H54 (cell line): ENCODE measurements at places on chromosomes 4 and X.

DNA sequence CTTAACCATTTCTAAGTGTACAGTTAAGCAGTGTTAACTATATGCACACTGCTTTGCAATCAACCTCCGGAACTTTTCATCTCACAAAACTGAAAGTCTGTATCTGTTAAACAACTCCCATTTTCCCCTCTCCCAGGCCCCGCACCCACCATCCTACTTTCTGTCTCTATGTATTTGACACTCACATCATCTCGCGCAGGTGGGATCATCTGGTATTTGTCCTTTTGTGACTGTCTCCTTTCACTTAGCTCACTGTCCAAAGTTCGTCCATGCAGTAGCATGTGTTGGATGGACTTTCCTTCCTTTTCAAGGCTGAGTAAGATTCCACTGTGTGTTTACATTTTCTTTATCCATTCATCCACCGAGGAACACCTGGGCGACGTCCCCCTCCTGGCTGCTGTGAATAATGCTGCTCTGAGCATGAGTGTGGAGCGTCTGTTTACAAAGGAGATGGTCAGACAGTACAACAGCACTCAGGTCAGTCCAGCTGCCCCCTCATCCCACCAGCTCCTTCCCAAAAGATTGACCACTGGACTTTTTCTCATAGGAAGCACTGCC, 39.8 kb downstream of the DCTD start:
- no peak for DNase-seq

DNA sequence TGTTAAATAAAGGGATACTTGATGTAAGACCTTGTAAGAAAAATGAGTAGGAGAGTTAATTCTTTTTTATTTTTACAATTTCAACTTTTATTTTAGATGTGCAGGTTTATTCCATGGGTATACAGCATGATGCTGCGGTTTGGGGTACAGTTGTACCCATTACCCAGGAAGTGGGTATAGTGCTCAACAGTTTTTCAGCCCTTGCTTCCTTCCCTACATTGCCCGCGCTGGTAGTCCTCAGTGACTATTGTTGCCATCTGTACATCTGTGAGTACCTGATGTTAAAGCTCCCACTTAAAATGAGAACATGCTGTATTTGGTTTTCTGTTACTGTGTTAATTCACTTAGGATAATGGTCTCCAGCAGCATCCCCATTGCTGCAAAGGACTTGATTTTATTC, 9.7 kb downstream of the CLCN3 start:
- no peak for DNase-seq

DNA sequence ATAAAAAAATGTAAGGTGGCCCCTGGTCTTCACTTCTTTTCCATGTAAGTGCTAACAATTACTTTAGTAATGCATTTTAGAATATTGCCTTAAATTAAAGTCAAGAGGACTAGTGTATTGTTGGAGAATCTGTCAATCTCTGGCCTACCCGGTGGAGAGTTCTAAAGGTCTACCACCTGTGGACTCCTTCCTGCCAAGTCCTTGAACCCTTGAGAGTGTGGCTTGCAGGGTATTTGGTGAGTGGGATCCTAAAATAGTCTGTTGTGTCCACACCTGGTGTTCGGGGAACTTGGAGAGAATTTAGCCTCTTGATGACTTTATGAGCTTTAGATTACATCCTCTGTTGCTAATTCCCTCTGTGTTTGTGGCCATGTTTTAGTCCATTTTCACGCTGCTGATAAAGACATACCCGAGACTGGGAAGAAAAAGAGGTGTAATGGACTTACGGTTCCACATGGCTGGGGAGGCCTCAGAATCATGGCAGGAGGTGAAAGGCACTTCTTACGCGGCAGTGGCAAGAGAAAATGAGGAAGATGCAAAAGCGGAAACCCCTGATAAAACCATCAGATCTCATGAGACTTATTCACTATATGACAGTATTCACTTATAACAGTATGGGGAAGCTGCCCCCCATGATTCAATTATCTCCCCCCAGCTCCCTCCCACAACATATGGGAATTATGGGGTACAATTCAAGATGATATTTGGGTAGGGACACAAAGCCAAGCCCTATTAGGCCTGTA, 23.8 kb downstream of the DDIT4L start:
- no peak for DNase-seq

DNA sequence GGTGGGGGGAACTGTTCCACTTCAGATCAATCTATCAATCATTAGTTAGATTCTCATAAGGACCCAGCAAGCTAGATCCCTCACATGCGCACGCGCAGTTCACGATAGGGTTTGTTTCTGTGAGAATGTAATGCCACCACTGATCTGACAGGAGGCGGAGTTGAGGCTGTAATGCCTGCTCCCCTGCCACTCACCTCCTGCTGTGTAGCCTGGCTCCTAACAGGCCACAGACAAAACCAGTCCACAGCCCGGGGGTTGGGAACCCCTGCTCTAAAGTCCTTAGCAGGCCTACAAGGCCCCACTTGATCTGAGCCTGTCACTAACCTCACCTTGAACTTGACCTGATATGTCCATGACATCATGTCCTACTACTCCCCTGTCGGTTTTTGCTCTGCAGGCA, 30.3 kb downstream of the ARL9 start:
- DNase-seq, result no peak

- DNase-seq, result no peak
Measured at GRCh38 chr4:178577933-178578332, 1135.7 kb upstream of the AGA start.

GRCh38 chr4:1011022-1011665, at the start of gene FGFRL1:
Gene FGFRL1 (plus strand): TSS chr4:1011626. CDS start chr4:1012486, 860 bp downstream.
- peak; percentile 81 for DNase-seq

- no peak for DNase-seq
Measured at GRCh38 chr4:177964061-177964460, 521.8 kb upstream of the AGA start.

GRCh38 chrX:134171661-134172587, 65.1 kb upstream of the CCDC160 start:
- DNase-seq, result no peak

DNA sequence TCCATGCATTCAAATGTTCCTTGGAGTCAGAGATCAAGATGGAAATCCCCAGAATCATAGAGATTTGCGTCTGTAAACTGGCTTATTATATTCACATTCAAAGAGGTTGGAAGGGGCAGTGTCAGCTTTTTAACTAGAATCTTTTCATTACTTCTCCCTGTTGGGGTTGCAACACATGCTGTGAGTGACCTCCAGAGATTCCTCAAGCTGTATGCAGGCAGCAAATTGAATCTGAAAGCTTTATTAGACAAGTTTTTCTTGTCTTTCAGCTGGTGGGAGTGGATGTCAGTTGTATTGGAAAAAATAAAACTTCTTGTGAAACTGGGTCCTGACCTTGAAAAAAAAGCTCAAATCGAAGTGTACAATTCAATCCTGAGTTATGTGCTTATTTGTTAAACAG, 736.5 kb upstream of the FTHL17 start:
- no peak for DNase-seq

DNA sequence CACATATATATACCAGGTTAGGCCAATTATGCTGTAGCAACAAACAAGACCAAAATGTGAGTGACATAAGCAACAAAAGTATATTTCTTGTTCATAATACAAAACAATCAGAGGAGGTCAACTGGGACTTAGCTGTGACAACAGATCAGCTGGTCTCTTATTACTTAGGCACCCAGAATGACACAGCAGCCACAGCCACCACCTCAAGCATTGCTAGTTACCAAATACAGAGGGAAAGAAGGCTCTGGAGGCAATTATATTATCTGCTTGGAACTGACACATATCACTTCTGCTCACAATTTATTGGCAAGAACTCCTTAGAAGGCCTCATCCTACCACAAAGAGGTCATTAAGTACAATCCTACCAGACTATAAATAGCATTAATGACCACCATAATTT, 15.2 kb downstream of the ATOH1 start:
- no peak for DNase-seq

- no peak for DNase-seq
Measured at GRCh38 chrX:153981771-153982533, 9.4 kb downstream of the TMEM187 start.

GRCh38 chrX:139204898-139205667, 325.5 kb upstream of the F9 start:
- DNase-seq, result no peak

DNA sequence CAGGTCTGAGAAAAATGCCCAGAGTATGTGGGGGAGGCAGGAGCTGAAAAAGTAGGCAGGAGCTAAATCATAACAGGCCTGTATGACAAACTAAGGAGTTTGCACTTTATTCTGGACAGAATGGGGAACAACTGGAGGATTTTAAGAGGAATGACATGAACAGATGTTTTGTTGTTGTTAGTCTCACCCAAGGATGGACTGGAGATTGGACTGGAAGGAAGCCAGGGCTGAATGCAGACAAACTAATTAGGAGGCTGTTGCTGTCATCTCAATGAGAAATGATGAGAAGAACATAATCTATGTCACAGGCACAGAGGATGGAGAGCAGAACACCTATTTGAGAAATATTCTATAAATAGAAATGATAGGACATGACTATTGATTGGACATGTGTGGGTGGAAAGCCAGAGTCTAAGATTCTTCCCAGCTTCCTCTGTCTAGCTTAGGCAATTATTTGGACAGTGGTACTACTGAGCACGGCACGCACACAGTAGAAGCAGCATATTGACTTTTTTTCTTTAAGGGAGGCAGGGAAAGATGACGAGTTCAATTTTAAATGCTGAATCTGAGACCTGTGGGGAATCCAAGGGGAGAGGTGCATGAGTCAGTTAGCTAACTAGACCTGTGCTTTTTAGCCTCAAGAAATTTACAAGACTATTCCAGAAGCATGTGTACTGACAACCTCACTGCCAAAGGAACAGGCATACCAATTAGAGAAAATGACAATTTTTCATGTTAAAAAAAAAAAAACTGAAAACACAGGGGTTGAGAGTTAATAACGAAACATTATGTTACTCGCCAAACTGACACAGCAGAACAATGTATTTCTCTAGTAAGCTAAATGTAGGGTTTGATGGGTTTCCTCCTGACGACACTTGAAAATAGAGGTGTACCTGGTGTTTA, 963 bp upstream of the USO1 start:
- no peak for DNase-seq

DNA sequence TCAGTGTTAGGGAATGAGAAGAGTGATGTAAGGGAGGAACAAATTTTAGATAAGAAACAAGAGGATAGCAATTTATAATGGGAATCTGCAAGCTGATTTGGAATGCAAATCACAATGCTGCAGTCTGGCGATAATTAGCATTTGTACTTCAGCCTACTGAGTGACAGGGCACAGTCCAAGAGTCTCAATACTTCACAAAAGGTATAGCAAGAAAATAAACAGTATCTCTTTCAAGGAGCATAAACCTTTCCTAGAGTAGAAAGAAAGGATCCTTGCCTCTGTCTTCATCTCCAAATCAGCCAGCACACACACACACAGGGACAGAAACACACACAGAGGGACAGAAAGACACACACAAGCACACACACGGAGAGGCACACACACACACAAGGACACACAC, 1.1 kb upstream of the GPM6A start:
- no peak for DNase-seq

DNA sequence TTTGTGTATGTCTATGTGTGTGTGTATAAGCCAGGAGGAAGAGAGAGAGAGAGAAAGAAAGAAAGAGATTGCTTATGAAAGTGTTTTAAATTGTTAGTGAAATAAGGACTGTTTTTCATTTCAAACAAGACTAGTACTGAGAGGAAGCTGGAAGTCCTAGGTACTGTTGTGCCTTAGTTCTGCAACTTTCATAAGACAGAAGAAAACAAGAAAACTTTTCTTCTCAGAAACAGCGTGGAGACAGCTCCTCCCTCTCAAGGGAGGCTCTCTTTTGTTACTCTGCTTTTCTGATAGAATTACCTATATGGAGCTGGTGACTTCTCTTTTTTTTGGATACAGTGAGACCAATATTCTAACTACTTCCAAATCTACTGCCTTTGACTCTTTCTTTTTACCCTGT, 62.5 kb downstream of the BANK1 start:
- no peak for DNase-seq

- no peak for DNase-seq
Measured at GRCh38 chr4:55611358-55612059, 19.5 kb upstream of the PDCL2 start.

GRCh38 chr4:137116144-137116543, 416.1 kb downstream of the PCDH18 start:
- DNase-seq, result no peak

GRCh38 chr4:173280998-173281397, 53.2 kb downstream of the HMGB2 start:
- DNase-seq, result no peak

GRCh38 chrX:40153345-40154249, 55.8 kb upstream of the BCOR start:
- DNase-seq, result peak; percentile 39

GRCh38 chr4:186740822-186741221, 17.2 kb upstream of the FAT1 start:
- DNase-seq, result no peak

GRCh38 chrX:41837270-41837944, 85.9 kb downstream of the CASK start:
- DNase-seq, result no peak

- no peak for DNase-seq
Measured at GRCh38 chr4:79528241-79528706, 120.2 kb upstream of the GK2 start.

DNA sequence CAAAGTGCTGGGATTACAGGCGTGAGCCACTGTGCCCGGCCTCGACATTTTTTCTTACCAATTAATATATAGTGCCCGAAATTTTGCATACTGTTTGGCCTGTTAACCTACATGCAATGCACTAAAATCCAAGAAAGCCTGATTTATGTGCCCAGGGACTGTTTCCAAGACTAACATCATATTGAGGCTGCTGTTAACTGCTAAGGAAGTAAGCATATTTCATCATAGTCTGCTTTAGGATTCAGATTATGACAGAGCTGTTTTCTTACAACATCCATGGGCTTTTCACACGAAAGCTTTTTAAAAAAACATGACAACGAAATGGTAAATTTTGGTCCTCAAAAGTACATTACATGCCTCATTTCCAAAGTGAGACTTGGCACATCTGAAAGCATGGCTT, 84.4 kb downstream of the STOX2 start:
- DNase-seq, result no peak

GRCh38 chr4:105273230-105273629, 126.6 kb downstream of the TET2 start:
- DNase-seq, result no peak

- DNase-seq, result no peak
Measured at GRCh38 chr4:104393655-104394324, 100.9 kb downstream of the CXXC4 start.

DNA sequence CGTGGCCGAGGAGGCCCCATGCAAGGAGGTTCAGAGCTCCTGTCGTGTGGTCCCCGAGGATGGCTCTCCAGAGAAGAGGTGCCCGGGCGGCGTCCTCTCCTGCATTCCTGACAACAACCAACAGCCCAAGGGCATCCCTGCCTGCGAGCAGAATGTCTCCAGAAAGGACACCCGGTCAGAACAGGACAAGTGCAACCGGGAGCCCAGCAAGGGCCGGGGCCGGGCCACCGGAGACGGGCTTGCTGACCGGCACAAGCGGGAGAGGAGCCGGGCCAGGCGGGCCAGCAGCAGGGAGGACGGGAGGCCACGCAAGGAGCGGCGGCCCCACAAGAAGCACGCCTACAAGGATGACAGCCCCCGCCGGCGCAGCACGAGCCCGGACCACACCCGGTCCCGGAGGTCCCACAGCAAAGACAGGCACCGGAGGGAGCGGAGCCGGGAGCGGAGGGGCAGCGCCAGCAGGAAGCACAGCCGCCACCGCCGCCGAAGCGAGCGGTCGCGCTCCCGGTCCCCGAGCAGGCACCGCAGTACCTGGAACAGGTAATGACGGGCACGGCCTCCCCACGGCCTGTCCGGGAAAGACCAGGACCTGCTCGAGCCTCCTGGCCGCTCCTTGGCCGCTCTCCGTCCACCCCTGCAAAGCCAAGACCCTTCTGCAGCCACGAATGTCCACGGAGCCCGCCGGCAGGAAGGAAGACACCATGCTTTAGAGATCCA, 9.8 kb downstream of the AKAP17A start:
- DNase-seq, result no peak

GRCh38 chrX:130084631-130085237, 25.6 kb downstream of the ELF4 start:
- DNase-seq, result no peak
